ENCODE measurements at places on chromosomes 4 and X.

DNA sequence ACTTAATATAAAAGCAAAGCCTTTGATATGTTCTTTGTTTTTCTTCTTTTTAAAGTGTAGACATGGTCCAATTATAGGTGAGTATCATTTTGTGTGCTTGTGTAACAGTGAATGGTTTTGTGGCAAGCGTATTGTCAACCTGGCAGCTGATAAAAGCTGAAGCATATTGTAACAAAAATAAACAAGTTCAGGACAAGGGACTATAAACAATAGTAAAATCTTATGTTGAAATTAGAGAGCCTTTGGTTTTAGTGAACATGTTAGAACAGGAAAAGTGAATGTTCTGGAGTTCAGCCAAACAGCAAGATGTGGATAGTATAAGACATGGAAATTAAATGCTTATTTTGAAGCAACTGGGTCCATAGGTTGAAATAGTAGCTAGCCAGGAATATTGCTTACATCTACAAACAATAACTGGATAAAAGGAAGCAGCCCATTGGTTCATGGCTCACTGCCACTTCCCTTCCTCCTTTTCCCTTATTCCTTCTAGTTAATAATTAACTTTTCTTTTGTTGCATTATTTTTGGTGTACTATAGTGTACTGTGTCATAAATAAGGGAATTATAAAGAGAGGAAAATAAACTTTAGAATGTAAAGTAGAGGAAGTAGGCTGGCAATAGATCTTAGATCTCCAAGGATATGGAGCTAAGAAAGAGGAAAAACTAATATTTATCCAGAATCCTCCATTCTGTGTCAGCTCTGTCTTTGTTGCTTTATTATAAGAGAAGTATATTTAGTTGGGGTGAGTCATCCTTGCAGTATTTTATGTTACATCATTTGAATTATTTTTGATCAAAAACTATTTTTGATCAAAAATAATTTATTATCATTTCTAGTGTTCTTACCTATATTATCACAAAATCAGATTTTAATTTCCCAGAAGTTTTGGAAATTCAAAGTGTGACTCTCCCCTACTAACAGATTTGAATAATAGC, 65.6 kb downstream of the MRPL1 start:
- peak; percentile 25 for DNase-seq

- DNase-seq: no peak
Observed at GRCh38 chr4:188984518-188984917, 845.3 kb downstream of the TRIML1 start.

GRCh38 chr4:125582302-125582701, 267.5 kb downstream of the FAT4 start:
- peak; percentile 58 for DNase-seq

DNA sequence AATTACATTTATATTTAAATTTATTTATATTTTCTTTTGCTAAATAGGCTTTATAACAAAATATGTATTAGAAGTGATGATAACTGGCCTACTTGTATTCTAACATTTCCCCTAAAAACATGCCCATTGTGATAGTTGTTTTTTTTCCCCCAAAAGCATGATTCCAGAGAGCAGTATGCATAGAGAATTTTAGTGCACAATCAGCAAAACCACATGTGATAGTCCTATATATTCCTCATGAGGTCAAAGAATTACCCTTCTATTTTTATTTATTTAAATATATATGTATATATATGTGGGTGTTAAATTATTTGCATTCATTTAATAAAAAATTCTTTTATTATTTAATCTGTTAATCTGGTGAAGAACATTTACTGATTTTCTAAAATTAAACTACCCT, 78.2 kb upstream of the TLL1 start:
- DNase-seq: no peak

GRCh38 chr4:25993395-25994185, 79.6 kb downstream of the SMIM20 start:
- DNase-seq: peak; percentile 16

DNA sequence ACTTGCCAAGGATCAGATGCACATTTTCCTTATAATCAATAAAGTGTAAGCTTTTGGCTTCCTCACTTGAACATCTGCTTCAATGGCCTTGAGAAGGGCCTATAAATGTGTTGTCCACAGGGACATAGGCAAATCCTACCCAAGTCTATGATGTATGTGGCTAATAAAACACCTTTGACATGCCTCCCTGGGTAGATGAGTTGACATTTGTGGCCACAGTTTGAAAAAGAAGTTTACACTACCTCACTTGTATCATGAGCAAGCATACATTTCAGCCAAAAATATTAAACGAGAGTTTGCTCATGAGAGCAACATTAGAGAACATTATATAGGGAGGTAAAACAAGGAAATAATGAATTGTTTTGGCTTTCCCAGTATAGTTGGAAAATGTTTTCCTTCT, 1067.7 kb downstream of the C4orf33 start:
- no peak for DNase-seq

GRCh38 chr4:7342223-7343080, 92.3 kb downstream of the PSAPL1 start:
- no peak for DNase-seq

DNA sequence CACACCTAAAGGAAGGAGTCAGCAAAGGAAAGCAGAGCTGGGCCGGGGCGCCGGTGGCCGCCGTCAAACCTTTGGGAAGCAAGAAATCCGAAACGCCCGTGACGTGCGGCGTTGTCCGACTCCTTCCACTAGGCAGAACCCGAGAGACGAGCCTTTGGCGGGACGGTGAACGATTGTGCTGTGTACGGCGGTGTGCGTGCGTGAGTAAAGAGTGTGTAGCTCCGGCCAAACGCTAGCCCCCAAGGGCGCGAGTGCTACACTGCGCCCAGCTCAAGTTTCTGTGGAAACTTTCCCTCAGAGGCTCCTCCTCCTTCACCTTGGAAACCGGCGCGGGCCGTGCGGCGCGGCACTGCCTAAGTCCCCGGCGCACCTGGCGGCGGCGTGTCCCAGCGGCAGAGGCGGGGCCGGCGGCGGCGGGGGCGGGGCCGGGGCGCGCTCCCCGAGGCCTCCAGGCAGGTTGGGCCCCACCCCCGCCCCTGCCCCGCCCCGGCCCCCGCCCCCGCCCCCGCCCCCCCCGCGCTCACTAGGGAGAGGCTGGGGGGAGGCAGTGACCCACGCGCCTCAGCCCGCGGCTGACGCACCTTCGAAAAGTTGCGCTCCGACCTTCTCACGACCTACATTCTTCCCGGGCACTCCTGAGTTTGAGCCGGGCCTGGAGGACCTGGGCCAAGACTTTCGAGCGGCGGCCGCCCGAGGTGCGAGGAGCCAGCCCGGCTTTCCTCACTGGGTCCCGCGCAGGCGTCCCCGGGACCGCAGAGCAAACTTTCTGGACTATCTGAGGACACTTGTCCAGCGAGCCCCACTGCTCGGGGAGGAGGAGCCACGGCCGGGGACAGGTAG, at the start of gene FHIP1A:
TSS of gene FHIP1A (plus strand) at position 547 of the 840 bp plus-strand sequence. CDS start 157,084 bp downstream, outside the sequence.
- DNase-seq: peak; percentile 61

DNA sequence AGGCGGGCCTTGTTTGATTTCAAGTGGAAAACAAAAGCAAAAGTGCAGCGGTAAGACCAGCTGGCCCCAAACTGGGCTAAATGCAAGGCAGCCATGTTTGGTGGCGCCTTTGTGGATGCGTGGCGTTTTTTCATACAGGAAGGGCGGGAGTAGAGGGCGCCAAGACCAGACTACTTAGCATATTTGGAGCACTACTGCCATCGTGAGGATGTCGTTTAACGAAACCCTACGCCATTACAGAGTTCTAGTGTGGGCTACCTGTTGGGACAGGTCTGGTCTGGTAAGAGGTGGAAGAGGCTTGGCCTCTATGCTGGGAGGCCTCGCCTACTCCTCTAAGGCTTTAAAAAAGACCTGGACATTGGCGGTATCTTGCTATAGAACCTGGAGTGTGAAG, 230.7 kb upstream of the STK26 start:
- no peak for DNase-seq

DNA sequence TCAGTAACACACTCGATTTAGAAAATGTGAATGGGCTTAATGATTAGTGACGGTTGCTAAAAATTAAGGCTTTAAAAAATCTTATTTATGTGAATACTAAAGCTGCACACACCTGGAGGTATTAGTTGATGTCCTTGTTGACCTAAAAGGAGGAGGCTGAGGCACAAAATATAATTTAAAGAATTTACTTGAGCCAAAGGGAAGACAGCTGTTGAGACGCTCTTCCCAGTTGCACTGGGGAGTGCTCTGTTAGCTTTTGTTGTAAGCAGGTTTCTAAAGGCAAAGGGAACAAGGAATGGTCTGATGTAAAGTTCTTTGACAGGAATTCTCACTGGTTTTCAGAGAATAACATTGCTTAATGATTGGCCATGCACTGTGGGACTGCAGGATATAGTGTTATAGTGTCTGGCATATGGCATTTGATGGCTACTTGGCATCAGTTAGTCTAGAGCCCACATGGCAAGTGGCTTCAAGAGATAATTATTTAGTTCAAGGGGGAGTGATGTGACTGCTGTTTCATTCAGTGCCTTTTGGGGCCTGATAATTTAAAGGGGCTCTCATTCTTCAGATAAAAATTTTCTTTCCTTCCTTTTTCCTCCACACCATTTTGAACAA, 30.8 kb upstream of the PGM2 start:
- no peak for DNase-seq

- DNase-seq: peak; percentile 3
Observed at GRCh38 chr4:115249808-115250207, 136.4 kb upstream of the NDST4 start.

GRCh38 chr4:53859305-53859704, 205.1 kb downstream of the CHIC2 start:
- no peak for DNase-seq

GRCh38 chr4:165971446-165971845, 98.4 kb downstream of the TLL1 start:
- no peak for DNase-seq

All from fibroblast of skin of right biceps (primary cell).